Stimulated activated CD8-positive, alpha-beta memory T cell treated with anti-CD3 and anti-CD28 coated beads, Interleukin-4, amount 100 ng/mL, for 4 hours (primary cell): ENCODE measurements at places on chromosomes 13 and 19.

DNA sequence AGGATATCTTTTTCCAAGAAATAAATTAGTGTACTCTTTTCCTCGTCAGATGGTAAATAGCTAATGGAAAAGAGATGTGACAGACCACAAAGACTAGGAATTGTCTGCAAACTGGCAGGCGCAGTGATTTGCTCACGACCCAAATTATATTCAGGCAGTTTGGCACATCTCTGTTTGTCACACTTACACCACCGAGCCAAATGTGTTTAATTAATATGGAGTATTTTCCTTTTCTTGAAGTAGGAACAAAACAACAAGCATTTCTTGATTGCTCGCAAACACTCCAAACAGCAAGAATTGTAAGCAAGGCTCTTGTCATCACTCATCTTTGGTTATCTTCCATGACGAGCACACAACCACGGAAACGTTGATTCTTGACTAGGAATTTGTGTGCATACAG lies 884.2 kb downstream of the PCDH9 start:
- no peak for DNase-seq

DNA sequence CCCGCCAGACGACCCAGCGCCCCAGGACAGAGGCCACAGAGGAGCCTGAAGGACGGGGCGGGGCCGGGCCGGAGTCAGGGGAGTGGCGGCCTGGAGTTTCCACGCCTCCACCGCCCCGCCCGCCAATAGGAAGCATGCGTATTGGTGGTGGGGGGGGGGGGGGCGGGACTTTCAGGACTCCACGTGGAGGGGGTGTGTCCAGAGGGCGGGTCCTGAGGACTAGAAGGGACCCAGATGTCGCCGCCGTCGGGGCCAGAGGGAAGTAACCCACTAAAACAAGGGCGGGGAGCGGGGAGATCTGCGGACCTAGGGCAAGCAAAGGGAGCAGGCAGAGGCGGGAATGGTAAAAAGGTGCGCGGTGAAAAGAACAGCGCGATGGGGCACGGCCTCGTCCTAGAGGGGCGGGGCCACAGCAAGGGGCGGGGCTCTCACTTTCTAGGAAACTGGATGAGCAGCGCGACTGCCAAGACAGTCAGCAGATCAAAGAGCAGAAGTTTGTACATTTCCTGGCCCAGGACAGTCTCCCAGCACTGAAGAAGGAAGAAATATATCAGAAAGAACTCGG lies 2.8 kb upstream of the LENG1 start:
- DNase-seq, result peak; percentile 56

- no peak for DNase-seq
Measured at GRCh38 chr19:53960886-53961285, 1.9 kb upstream of the CACNG8 start.

GRCh38 chr13:91241221-91241933 lies 106.1 kb upstream of the MIR17HG start:
- no peak for DNase-seq

- DNase-seq, result no peak
Measured at GRCh38 chr19:5032101-5032967, 63.4 kb downstream of the KDM4B start.

- no peak for DNase-seq
Measured at GRCh38 chr13:76231522-76232167, 595.5 kb downstream of the LMO7 start.

GRCh38 chr19:7674010-7675005 lies 2.6 kb upstream of the MCEMP1 start:
- DNase-seq, result no peak

DNA sequence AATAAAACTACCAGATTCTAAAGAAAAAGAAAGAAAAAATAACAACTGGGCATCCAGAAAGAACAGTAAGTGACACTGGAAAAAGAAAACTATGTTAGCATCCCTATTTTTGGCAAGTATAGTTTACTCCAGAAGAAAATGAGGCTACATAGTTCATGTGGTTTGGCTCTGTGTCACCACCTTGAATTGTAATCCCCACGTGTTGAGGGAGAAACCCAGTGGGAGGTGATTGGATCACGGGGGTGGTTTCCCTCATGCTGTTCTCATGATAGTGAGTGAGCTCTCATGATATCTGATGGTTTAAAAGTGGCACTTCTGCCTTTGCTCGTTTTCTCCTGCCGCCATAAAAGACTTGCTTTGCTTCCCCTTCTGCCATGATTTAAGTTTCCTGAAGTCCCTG lies 76.9 kb downstream of the ITGBL1 start:
- no peak for DNase-seq

GRCh38 chr19:40614622-40615411 lies 13.6 kb downstream of the LTBP4 start:
- peak; percentile 93 for DNase-seq

DNA sequence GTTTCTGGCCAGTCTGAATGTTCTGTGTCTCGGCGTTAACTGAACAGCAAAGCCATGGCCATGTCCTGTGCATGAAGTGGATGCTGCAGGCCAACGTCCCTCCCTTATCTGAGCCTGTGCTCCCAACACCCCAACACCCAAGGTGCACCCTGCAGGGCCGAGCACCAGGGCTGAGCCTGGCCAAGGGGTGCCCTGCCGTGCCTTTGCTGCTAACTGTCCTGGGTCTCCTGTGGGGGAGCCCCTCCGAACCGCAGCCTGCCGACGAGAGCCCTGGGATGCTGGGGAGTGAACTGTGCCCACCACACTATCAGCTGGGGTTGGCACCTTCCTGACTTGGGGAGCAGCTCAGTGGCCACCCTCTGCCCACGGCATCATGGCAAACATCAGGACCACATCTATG lies 17.6 kb downstream of the GPX4 start:
- DNase-seq, result no peak

GRCh38 chr19:19444681-19445155 lies 39.2 kb downstream of the GATAD2A start:
- DNase-seq, result no peak

GRCh38 chr13:24282256-24282655 lies 27.1 kb upstream of the C1QTNF9 start:
- DNase-seq, result no peak

GRCh38 chr13:77028202-77028601 lies 1.2 kb upstream of the FBXL3 start:
- DNase-seq, result no peak

DNA sequence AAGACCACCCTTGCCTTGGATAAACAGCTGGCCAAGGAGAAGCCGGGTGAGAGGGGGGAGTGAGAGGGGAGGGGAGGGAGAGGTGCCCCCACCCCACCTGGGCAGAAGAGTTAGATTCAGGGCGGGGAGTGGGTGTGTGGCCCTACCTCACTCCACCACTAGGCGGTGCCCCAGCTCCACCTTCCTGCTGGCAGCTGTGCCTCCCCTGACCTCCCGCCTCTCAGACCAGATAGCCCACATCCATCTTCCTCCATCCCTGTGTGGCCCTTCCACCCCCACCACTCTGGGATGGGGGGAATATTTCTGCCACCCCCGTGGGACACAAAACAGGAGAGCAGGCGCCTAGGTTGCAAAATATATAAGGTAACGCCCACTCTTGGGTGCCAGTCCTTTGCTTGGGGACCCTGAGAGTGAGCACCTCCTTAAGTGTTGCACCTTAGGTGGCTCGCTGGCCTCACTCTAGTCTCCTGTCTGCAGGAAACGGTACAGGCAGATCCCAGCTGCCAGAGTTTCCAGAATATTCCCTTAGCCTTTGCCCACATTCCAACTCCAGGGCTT lies 13.8 kb upstream of the EHD2 start:
- DNase-seq, result no peak

DNA sequence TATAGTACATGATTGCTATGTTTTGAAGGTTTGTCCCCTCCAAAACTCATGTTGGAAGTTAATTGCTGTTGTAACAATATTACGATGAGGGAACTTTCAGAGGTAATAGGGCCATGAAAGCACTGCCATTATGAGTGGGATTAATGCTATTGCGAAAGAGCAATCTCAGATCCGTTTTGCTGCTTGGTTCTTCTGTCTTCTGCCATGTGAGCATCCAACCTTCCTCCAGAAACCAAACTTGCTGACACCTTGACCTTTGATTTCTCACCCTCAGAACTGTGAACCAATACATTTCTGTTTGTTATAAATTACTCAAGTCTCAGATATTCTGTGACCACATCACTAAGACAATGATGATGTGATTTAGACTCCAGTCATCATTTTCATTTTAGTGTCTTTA lies 2590.9 kb downstream of the PCDH9 start:
- no peak for DNase-seq

DNA sequence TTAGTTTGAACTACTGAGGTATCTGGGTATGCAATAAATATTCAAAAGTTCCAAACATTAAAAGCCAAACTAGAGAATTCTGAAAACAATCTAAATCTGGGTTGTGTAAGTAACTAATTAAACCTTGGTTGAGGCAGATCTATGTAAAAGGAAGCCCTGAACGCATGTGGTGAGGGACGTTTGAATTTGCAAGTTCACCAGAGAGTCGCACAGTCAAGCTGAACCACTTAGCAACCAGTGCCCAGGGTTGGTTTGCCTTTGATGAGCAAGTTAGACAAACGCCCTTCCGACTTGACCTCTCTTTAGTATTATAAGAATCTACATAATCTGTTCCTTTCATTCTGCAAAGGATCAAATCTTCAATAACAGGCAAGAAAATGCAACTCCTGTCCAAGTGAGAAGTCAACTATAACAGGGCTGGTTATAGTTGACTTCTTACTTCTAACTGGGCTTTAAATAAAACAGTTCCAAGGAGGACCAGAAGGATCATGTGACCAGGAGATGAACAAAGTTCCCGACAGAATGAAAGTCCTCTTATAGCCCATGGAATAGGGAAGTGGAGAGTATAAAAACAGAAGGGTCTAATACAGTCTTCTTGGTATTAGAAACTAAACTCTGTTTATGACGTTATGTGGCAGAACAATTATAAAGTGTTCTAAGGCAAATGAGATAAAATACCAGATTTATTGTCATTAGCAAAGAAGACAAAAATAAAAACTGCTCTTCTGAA lies 40.6 kb downstream of the PHF11 start:
- no peak for DNase-seq

GRCh38 chr19:6065685-6066374 lies 44.5 kb downstream of the RFX2 start:
- peak; percentile 45 for DNase-seq

DNA sequence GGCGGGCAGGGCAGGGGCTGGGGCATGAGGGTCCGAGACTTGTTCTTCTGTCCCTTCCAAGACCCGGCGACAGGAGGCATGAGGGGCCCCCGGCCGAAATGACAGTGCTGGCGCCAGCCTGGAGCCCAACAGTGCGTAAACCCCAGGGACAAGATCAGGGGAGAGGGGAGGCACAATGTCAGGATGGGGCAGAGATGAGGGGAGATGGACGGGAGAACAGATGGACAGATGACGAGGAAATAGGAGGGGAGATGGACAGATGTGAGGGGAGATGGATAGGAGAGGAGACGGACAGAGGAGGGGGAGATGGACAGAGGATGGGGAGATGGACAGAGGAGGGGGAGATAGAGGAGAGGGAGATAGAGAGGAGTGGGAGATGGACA lies 518 bp downstream of the FLT3LG start:
- DNase-seq, result no peak

- no peak for DNase-seq
Measured at GRCh38 chr13:97136418-97136817, 85.7 kb upstream of the MBNL2 start.

DNA sequence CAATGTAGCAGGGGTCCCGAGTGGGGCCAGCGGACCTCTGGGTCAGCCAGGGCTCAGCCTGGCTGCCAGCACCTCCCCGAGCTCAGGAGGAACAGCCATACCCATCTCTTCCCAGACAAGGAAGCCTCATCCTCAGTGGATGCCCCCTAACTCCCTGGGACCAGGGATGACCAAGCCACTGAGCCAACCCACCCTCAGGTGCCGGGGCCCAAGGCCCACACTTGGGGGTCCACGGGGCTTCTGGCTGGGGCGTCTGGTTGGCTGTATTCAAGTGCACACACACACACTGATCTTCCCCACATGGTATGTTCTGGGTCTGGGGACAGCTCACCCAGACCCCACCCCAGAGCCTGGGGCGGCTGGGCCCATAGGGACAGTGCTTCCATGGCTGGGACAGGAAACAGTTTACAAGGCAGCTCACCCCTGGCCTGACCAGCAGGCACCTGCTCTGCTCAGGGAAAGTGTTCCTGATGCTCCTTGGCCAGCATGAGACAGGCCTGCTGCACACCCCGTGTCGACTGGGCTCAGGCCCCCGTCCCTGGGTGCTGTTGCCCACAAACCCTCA lies 7.7 kb downstream of the RAB11B start:
- DNase-seq, result no peak

DNA sequence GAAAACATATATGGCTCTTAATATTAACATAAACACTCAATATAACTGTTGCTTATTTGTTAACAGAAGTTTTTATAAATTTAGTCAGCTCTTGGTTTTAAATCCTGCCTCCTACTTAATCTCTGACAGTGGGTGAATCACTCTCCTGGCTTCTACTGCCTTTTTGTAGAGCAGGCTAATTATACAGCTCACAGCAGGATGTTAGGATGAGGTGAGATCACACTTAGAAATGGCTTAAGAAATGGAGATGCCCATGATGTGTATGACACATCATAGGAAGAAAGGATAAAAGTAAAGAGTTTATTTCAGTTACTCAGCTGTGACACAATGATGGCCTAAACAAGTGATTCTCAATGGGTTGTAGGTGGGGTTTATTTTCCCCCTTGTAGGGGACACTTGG lies 345.6 kb downstream of the SPRY2 start:
- no peak for DNase-seq

- DNase-seq, result no peak
Measured at GRCh38 chr19:14156122-14156521, 19.7 kb upstream of the ASF1B start.
